Peyer's patch (tissue), 4 donors: ENCODE measurements at places on chromosomes 13 and 19.

GRCh38 chr19:16861011-16861410 lies 27.8 kb upstream of the F2RL3 start:
- DNase-seq: no peak

- no peak for DNase-seq
Measured at GRCh38 chr13:27510082-27510481, 59.7 kb upstream of the MTIF3 start.

DNA sequence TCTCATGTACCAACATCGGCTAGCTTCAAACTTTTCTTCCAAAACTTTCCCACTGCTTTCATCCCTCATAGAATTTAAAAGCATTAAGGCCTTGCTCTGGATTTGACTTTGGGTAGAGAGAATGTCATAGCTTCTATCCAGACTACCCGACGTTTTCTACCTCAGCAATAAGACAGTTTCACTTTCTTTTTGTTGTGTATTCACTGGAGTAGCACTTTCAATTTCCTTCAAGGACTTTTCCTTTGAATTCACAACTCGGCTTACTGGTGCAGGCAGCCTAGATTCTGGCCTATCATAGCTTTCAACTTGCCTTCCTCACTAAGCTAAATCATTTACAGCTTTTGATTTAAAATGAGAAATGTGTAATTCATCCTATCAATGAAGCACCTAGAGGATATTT lies 420.4 kb upstream of the GPC6 start:
- DNase-seq: no peak

GRCh38 chr13:111219280-111219679 lies 101.2 kb upstream of the TEX29 start:
- no peak for DNase-seq

GRCh38 chr13:104181526-104182231 lies 1115.5 kb upstream of the SLC10A2 start:
- DNase-seq: no peak

DNA sequence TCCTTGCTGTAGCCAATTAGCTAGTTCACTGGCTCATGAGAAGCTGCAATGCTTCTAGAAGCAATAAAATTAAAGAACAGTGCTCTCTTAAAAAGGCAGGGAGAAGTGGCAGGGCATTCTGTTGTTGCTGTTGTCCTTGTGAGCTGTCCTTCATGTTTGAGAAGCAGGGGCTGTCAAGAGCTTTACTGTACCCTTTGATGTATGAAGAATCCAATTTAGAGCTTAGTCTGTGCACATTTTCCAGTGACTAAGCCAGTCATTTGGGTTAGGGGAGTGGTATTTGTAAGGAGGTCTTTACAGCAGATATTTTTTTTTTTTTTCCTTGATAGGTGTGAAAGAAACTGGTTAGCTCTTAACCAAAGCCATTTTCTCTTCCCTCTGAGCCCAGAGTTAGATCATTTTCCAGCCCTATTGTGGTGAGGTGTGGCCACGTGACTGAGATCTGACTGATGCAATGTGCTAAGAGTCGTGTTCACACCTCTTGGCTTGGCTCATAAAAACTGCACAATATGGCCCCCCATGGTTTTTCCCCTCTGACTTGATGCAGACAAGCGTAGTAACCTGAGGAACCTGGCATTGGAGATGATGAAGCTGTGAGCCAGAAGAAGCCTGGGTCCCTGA lies 309.6 kb upstream of the TMTC4 start:
- DNase-seq: no peak

GRCh38 chr19:4361152-4362046 lies 18.0 kb downstream of the MPND start:
- no peak for DNase-seq

- no peak for DNase-seq
Measured at GRCh38 chr13:33053397-33054066, 37.3 kb downstream of the KL start.

GRCh38 chr13:100818711-100819110 lies 144.1 kb upstream of the TMTC4 start:
- no peak for DNase-seq

GRCh38 chr13:96984051-96984508 lies 10.2 kb downstream of the OXGR1 start:
- DNase-seq: peak; percentile 59

DNA sequence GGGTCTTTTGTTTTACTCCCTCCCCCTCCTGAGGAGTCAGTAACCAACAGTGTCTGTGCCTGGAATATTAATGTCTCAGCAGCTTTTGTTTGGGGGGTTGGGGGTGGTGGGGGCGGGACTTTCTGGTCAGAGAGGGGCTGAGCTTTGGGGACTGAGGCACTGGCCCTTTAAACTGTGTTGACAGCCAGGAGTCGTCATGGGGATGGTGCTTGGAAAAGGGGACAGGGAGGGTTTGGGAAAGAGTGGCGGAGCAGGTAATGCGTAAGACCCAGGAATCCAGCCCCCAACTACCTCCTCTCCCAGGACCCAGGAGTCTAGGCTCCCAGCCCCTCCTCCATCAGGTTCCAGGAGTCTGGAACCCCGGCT lies 5.2 kb downstream of the CADM4 start:
- no peak for DNase-seq

DNA sequence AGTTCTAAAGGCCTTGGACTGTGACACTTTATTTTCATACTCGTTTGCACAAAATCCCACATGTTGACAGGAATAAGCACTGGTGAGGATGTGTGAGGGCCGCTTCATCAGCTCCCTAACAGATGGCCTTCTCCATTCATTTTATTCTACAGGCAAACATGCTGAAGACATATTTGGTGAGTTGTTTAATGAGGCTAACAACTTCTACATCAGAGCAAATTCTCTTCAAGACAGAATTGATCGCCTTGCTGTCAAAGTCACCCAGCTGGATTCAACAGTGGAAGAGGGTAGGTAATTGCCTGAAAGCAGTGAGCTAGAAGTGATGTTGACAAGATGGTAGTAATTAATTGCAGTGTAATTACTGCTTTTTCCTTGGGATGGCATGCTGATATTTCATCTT lies 95.7 kb downstream of the GPR12 start:
- no peak for DNase-seq

DNA sequence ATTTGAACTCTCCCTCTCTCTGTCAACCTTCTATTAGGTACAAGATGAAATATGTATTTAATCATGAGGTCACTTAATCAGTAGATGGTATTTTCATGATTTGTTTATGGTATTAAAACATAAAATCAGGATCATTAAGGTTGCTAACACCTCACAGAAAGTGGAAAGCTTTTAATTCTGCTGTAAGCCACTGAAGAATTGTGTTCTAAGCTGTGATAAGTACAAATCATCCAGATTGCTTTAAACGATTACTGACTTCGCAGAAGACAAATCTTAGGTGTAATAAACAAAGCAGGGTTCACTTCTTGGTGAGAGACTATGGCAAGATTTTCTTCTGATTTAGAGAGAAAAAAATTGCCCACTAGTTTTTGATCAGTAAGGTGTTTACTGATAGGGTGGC lies 214.5 kb downstream of the ABCC4 start:
- no peak for DNase-seq

DNA sequence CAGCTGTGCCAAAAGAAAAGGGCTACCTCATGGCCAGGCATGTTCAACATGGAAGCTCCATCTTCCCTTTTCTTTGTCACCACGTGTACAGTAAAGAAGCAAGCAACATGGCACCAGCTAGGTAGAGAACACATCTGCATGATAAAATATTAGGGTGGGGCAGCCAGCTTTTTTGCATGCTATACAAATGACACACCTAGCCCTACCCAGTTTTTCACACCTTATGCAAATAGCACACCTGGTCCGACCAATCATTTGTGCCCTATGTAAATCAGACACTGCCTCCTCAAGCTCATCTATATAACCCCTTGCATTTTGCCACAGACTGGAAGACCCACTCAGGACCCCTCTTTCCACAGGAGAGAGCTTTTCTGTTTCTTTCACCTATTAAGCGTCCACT lies 85.5 kb downstream of the STOML3 start:
- DNase-seq: no peak

- DNase-seq: peak; percentile 29
Measured at GRCh38 chr13:26011996-26012821, 39.6 kb downstream of the SHISA2 start.

DNA sequence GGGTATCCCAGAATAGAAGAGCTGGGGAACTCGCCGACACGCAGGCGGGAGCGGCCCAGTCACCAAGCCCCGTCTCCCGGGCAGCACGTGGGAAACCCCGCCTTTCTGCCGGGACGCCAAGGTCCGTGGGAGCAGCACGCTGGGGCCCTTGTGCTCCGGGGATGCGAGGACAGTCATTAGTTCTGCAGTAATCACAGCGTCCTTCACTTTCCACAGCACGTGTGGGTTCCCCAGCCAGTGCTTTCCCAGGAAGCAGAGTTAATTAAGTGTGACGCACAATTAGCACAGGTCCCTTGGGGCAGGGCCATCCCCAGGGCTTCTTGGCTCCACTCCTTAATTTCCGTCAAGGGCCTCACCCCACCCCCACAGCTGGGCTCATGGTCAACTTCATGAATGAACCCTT lies 64.3 kb upstream of the C13orf46 start:
- no peak for DNase-seq

DNA sequence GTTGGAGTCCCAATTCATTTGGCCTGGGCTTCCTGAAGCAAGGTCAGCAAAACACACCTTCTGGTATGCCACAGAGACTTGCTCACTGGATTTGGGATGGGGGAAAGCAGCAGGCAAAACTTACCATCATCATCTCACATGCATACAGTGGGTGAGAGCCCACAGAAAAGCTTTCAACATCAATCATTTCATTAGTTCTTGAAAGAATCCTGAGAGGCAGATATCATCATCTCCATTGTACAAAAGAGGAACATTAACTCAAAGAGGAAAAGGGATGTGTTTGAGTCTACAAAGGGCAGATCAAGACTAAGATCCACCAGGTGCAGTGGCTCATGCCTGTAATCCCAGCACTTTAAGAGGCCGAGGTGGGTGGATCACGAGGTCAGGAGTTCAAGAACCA lies 6.4 kb downstream of the WDR87 start:
- no peak for DNase-seq
